Activated effector memory CD4-positive, alpha-beta T cell treated with anti-CD3 and anti-CD28 coated beads, Interleukin-2, amount 50 U/mL, for 16 hours (primary cell): ENCODE measurements at places on chromosomes 16 and 17.

DNA sequence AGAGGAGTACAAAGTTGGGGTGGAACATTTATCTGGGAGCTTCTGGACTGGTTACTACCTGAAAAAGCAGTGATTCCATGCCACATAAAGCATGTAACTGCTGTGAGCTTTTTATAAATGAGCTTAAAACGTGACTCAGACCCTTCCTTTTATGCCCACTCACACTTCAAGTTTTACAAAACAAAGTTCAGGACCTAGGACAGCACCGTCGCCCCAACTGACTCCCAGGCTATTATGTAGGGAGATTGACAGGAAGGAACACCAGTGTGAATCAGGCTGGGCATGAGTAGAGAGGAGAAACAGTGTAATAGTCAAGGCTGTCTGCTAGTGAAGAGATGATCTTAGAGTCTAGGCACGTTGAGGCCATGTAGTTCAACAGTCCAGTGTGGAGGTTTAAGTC lies 91.6 kb upstream of the DNAH9 start:
- no peak for DNase-seq

DNA sequence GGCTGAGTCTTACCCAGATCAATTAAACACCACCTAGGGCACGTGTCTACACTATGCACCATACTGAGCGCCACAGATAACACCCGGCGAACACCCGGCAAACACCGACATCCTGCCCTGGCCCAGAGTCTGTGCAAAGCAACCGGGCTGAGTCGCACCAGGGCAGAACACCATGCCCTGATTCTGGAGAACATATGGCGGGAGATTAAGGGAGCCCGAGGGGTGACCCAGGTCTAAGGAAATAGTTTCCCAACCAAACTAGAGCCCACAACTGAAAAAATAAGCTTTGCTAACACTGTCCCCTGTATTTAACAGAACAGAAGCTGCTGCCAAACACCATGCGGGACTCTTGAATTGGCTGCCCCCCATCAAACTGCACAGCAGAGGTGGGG lies 22.1 kb downstream of the MYO18A start:
- no peak for DNase-seq

- DNase-seq, result peak; percentile 96
Measured at GRCh38 chr16:3717235-3718018, at the start of gene TRAP1. Gene TRAP1, minus strand, starts transcription at chr16:3717524. Its CDS starts 16 bp downstream, at chr16:3717508.

GRCh38 chr17:82200743-82201497 lies 11.7 kb downstream of the CCDC57 start:
- DNase-seq, result peak; percentile 85

DNA sequence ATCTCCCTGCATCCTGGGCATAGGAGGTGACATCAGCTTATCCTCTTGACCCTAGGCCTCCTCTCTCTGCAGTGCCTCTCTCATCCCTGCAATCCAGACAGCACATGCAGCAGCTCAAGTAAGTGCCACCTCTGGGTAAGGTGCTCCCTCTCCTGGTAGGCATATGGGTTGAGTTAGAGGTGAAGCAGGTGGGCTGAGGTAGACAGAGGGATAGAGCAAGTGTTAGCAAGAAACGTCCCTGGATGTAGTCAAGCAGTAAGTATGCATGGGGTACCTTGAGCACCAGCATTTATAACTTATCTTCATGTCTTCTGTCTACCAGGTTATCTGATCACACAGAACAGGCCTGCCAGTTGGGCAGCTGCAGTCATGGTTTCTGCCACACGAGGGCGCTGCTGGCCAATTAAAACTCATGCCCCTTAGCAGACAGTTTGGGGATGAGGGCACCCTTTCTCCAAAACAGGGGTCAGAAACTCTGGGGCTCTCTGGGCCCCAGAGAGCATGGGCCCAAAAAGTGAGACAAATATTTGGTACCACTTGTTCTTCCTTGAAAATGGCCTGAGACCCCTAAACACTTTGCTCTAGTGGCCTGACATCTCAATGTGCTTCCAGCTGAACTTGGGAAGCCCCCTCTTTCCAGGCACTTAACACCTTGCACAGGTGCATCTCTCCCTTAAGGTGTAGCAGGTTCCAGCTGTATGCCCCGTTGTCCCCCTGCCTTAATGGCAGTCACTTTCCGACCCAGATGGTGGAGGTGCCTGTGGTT lies 59.8 kb downstream of the NEUROD2 start:
- peak; percentile 92 for DNase-seq

GRCh38 chr17:62093188-62094155 lies 28.4 kb upstream of the MED13 start:
- DNase-seq, result no peak

- no peak for DNase-seq
Measured at GRCh38 chr17:11140043-11140442, 101.0 kb upstream of the SHISA6 start.

DNA sequence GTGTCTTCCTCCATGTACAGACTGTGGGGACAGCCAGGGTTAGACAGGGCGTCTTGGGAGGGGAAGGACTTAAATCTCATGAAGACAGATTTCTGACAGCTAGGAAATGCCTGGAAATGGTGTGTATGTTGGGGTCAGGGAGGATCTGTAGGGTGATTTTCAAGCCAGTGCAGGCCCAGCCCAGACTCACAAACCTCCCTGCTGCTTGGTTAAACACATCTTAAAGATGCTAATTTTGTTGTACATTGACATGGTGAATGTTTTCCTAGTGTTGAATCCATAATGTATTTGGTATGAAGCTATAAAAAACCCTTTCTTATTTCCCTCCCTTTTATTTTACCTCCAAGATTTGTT lies 238.3 kb downstream of the CCDC182 start:
- no peak for DNase-seq

DNA sequence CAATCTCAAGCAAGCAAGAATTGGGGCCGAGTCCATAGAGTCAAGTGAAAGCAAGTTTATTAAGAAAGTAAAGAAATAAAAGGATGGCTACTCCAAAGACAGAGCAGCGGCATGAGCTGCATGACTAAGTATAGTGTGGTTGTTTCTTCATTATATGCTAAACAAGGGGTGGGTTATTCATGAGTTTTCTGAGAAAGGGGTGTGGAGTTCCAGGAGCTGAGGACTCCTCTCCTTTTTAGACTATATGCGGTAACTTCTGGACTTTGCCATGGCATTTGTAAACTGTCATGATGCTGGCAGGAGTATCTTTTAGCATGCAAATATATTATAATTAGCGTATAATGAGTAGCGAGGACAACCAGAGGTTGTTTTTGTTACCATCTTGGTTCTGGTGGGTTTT lies 819.9 kb downstream of the KCNJ2 start:
- DNase-seq, result no peak

- DNase-seq, result no peak
Measured at GRCh38 chr16:65908568-65908967, 457.9 kb upstream of the CDH5 start.

GRCh38 chr17:77089124-77089490 lies 51.7 kb upstream of the SEC14L1 start:
- no peak for DNase-seq

- peak; percentile 65 for DNase-seq
Measured at GRCh38 chr16:29710227-29711219, 31.5 kb downstream of the QPRT start.
